SW 1271 (cell line): ENCODE measurements at places on chromosomes 1 and 21.

- no peak for DNase-seq
Observed at GRCh38 chr1:208211921-208212843, 32.0 kb downstream of the PLXNA2 start.

DNA sequence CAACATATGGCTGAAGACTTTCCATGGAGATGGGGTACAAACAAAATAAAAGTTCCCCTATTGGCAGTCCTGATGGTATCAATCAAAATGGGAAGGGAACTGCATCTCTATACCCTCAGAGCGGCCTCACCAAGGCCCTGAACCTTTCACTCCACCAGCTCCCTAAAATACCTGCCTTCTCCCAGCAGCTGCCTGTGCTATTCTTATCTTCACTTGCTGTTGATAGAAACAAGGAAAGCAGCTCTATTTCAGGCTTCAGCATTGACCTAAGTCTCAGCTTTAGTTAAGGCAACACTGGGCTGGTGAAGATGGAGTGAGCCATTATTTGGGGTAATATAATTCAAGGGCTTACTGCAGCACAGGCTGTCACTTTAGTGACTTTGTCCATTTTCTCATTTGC lies 21.7 kb upstream of the PIGC start:
- no peak for DNase-seq

- DNase-seq, result no peak
Observed at GRCh38 chr1:202638019-202638700, 72.1 kb downstream of the SYT2 start.

DNA sequence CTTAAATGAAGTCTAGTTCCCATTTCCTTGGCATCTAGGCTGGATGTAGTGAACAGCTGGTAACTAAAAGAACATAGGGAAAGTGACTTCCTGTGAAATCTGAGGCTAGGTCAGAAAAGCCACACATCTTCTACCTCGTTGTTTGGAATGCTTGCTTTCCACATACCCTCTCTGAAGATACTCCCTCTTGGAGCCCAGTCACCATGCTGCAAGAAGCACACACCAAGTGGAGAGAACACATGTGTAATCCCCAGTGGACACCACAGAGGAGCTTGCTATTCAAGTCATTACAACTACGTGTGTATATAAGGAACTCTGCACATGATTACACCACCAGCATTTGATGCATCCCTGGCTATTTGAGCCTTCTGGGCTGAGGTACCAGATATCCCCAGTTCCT lies 125.9 kb downstream of the RGS21 start:
- DNase-seq, result no peak

- no peak for DNase-seq
Observed at GRCh38 chr1:221292652-221293051, 413.4 kb downstream of the HLX start.
